ENCODE measurements at places on chromosomes 11 and 22. TPM values are rescaled to one million over a fixed set of nuclear protein-coding genes. Genes with fewer than 3 reads are reported as not detected.

DNA sequence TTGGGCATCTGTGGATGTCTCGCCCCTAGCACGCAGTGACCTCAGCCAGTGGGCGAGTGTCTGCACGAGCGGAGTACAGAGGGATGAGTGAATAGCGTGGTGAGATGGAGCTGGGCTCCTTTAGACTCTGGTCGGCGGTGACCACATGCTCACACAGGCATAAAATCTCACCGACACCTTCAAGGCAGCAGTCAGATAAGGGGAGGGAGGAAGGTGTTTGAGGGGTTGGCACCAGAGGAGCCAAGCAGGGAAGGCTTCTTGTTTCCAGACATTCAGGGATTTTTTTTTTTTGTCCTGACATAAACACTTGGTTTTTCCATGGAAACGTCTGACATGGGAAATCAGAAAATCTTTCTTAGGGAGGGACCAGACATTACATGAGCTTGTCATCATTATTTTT, 35.8 kb downstream of the GRIK4 start:
- DNase-seq: no peak

GRCh38 chr11:70142221-70142875, 60.7 kb upstream of the FADD start:
- DNase-seq: no peak

Gene BIRC2
- 26.6 TPM for total RNA-seq

- no peak for DNase-seq
These were observed 52.5 kb downstream of the FAR1 start for GRCh38 chr11:13720940-13721339.

- no peak for DNase-seq
These were observed 1.0 kb upstream of the TRIM44 start for GRCh38 chr11:35661534-35661933.

GRCh38 chr11:44928144-44928543, 22.5 kb downstream of the TP53I11 start:
- no peak for DNase-seq

Gene TM7SF2
- total RNA-seq: 112 TPM

GRCh38 chr11:121517996-121518395, 65.2 kb upstream of the SORL1-AS1 start:
- DNase-seq: no peak

Gene LMF2
- total RNA-seq: 35.6 TPM

DNA sequence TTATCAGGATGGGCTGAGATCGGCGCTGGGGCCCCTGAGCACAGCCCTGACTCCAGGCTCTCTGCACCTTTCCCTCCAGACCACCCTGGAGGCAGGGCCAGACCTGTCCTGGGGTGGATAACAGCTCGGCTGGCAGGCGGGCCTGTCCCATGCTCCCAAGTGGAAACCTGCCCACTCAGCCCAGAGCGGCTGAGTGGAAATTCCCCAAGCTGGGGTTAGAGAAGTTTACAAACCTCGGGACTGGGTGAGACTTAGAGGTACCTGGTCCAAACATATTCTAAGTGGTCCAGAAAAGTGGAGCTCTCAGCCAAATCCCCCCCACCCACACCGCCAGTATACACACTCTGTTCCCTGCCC, 4.8 kb upstream of the FXYD2 start:
- DNase-seq: no peak

All from right lobe of liver (tissue), 6 donors.